ENCODE measurements at places on chromosomes 6 and 20.

GRCh38 chr20:56724241-56724757 lies 95.2 kb downstream of the TFAP2C start:
- no peak for DNase-seq

- DNase-seq, result peak; percentile 57
Measured at GRCh38 chr6:296151-297122, 4.2 kb downstream of the DUSP22 start.

GRCh38 chr6:129643968-129644367 lies 66.0 kb downstream of the ARHGAP18 start:
- peak; percentile 44 for DNase-seq

DNA sequence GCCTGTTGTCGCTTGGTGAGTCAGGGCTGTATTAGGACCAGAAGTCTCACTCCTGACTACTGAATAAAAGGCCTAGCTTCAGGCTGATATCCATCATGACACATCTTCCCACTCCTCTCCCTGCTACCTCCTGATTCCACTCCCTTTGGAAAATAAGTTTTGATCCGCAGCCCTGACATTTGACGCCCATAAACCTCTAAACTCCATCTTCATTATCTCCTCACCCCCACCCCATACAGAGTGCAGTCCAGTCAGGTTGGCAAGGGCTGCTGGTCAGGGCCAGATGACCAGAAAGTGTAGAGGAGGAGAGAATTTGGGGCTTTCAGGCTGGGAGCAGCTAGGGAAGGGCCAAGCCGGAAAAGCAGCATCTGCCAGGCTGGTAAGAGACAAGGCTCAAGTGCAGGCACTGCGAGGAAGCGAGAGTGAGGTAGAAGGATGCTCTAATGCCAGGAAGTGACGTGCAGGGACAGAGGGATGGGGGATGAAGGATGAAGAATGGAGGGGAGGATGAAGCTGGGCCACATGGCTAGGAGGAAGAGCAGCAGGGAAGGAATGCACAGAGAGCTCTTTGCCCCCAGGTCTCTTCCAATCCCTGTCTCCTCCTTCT lies 1.2 kb downstream of the GGT7 start:
- DNase-seq, result no peak

GRCh38 chr6:137307163-137307854 lies 88.1 kb upstream of the IFNGR1 start:
- no peak for DNase-seq

GRCh38 chr20:33893314-33893713 lies 82.2 kb downstream of the CHMP4B start:
- no peak for DNase-seq

GRCh38 chr20:4102381-4102780 lies 87.0 kb upstream of the RNF24 start:
- peak; percentile 62 for DNase-seq

DNA sequence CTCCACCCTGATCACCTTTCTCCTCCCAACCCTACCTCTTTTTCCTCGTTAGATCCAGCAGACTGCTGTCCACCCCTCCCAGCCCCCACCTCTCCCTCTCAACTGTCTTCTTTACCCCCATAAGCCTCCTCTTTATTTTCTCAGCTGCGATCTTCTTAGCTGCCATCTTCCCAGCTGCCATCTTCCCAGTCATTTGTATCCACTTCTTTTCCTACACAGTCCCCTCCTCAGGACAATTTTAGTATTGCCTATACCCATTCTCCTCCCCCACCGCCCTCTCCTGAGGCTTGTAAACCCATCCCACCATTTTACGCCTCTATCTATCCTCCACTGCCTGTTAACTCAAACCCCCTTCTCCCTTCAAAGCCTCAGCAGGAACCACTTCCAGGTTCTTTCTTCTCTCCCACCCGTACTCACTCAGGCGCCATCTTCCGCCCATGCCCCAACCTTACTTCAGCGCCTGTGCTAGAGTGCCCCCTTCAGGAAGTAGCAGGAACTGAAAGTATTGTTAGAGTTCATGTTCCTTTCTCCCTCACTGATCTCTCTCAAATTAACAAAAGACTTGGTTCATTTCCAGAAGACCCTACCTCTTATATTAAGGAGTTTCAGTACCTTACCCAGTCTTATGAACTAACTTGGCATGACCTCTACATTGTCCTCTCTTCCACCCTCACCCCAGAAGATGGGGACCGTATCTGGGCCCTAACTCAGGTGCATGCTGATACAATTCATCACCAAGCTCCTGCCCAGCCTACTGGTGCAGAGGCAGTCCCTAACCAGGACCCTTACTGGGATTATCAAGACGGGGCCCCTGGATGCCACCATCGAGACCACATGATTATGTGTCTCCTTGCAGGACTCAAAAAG lies 236.0 kb downstream of the ADGRG6 start:
- DNase-seq, result peak; percentile 62

- DNase-seq, result no peak
Measured at GRCh38 chr6:106070636-106071035, 15.5 kb upstream of the PRDM1 start.

- no peak for DNase-seq
Measured at GRCh38 chr6:151436802-151437201, 15.1 kb downstream of the RMND1 start.

DNA sequence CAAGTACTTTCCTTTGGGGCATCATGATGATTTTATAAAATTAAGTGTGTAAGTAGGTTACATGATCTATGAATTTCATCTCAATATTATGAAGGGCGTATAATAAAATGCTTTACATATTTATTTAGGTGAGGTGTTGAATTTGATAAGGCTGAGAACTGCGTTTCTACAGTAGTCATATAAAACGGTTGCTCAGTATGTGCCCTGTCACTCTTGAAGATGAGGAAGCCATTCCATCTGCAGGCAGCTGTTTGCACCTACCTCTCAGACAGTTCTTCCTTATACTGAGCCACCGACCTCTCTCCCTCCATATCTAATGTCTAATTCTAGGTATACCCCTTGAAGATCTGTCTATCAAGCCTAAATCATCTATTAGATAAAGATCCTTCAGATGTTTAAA lies 16.1 kb downstream of the NCOA7 start:
- no peak for DNase-seq

- no peak for DNase-seq
Measured at GRCh38 chr20:62752181-62752670, 43.6 kb downstream of the NTSR1 start.

DNA sequence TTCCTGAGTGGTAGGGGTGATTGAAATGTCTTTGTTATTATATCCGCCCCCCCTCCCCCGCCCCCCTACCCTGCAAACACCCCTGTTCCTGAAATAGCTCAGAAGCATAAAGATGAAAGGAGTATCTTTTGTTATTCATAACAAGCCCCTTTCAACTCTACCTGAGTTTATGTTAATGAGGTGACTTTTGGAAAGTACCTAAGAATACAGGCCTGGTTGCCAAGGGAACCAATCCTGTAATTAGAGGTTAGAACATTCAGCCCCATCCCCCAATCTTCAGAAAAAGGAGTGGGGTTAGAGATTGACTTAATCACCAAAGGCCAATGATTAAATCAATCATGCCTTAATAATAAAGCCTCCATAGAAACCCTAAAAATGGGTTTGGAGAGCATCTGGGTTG lies 979.2 kb upstream of the GJE1 start:
- no peak for DNase-seq

GRCh38 chr6:145068577-145068976 lies 666.7 kb downstream of the EPM2A start:
- DNase-seq, result no peak

- DNase-seq, result peak; percentile 87
Measured at GRCh38 chr20:6654513-6655252, 112.8 kb upstream of the BMP2 start.

GRCh38 chr20:33791959-33792597 lies 19.1 kb upstream of the CHMP4B start:
- DNase-seq, result peak; percentile 48

DNA sequence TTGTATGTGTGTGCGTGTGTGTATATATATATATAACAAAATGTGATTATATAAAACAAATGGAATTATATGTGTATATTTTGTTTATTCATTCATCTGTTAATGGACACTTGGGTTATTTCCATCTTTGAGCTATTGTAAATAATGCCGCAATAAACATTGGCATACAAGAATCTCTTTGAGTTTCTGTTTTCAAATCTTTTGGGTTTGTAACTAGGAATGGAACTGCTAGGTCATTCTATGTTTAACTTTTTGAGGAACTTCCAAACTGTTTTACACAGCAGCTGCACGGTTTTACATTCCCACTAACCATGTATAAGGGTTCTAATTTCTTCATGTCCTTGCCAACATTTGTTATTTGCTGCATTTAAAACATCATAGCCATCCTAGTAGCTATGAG lies 39.9 kb upstream of the TGM2 start:
- no peak for DNase-seq

DNA sequence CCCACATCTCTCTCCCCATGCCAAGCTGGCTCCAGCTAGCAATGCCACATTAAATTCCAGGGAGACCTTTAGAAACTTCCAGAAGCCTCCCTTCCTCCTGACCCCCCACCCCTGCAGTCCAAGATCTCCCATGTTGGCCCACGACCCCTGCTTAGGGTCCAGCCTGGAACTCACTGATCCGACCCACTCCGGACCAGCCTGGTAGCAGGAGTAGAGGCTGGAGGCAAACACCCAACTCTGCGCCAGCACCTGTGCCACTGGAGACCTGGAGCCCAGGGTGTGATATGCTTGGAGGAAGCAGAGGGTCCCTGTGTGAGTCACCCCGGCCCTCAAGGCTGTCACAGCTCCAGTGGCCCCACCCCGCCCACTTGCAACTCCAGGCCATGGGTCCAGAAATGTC lies 3.3 kb upstream of the ULBP1 start:
- DNase-seq, result no peak

DNA sequence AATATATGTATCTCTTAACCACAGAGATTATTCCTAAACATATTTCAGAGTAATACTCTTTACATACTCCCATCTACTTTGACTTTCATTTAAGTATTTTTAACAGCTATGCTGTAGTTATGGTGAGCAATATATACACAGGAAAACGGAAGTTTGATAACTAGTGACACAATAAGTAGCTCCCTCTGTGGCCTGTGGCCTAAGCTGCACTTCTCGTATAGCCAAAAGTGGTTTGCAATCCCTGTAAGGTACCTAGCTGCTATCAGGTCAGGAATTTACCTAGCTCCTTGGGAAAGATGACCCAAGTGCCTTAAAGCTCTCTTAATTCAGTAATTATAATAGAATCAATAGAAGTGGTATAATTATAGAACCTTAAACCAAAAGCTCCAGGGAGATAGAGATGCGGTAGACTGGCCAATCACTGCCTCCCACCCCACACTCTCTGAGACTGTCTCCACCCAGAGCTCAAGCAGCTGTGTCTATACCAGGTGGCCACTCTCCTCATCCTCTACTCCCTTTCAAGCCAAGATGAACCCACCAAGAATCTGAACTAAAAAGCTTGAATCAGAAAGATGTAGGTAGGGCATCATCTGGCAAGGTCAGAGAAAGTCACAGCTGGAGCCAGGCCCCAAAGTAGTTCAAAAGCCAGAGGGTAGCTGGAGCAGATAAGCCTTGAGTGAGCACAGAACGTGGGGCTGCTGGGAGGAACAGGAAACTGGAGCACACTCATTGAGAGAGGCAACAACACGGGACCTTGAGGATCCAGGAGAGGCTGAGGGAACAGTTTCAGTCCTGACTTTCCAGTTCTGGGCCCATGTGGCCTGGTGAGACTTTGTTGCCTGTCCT lies 84.9 kb upstream of the ASF1A start:
- no peak for DNase-seq

DNA sequence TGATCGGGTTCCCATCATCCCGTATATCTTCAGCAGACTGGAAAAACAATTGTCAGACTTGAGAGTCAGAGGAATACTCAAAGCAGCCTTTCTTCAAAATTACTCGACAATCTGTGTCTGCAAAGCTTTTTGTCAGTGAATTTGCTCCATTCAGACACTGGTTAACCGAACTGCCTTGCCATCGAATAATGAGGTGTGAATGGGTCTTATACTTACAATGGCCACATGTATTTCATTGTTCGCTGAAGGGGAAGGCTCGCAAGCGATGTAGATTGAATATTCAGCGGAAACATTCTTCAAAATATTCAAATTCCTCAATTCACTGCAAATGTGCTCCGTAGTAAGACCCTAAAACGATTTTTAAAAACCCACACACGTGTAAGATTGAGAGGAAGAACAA lies 32.9 kb downstream of the JAG1 start:
- no peak for DNase-seq

DNA sequence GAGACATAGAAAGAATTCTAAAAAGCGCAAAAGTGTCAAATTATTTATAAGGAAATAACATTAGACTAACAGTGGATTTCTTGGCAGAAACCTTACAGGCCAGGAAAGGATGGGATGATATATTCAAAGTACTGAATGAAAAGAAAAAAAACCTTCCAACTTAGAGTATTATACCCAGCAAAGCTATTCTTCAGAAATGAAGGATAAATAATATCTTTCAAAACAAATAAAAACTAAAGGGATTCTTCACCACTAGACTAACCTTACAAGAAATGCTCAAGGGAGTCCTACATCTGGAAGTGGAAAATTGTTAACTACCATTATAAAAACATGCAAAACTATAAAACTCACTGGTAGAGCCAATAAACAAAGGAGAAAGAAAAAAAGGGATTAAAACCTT lies 65.8 kb downstream of the SLC22A2 start:
- no peak for DNase-seq

- DNase-seq, result no peak
Measured at GRCh38 chr6:64553249-64553786, 917.7 kb downstream of the PHF3 start.

- peak; percentile 75 for DNase-seq
Measured at GRCh38 chr20:62861726-62862336, at the start of gene TCFL5. Gene TCFL5 (minus strand): TSS chr20:62861822. CDS start chr20:62861670, 152 bp downstream.

DNA sequence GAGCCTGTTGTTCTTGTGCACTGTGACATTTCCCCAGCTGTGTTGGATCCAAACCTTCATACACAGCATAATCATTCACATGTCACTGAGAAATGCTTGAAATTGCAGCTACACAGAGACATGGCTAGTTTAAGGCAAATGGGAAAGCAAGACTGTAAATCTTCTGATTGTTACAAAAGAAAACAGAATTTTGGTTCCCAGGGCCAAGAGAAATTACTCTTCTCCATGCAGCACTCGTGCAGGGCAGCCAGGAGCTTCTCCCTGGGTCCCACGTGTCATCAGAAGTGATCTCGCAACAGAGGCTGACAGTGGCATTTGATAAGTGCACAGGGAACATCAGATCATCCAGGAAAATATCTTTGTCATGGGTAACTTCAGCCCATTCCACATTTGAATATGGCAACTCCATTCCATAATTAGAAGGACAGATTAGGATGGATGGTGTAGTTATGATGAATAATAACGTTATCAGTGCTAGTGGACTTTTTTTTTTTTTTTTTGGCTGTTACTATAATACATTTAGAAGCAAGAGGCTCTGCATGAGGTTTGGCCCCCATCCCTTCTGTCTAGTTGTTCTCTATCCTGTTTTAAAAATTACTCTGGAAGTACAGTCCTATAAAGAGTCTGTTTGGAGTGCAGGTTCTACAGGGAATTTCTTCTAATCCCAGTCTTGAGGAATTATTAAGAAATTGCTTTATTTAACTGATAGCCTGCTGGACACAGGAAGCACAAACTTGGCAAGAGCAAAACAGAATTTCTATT lies 571.0 kb upstream of the NOX3 start:
- no peak for DNase-seq

GRCh38 chr6:99940582-99940981 lies 53.4 kb downstream of the MCHR2 start:
- no peak for DNase-seq

- peak; percentile 71 for DNase-seq
Measured at GRCh38 chr6:85403331-85404015, 46.4 kb upstream of the NT5E start.

Data from MCF 10A (cell line).